HCEC 1CT (cell line): ENCODE measurements at places on chromosomes 1 and 21.
A peak's percentile ranks its signal among the peaks of the same experiment; 100 is the strongest.

DNA sequence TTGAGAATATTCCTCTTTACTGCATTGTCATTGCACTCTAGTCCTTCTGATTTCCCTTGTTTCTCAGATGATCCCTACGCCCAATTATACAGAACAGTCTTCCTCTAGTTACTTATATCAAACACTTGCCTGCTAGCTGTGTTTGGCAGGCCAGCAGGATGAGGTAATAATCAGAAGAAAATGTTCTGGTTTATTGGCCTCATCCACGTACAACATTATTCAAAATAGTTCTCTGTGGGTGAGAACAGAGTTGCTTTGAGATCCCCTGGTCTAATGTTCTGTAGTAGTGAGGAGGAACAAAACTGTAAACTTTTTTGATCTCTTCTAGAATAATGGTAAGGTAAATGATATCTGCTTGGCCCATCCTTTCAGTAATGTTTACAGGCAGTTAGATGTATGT lies 22.3 kb upstream of the C1orf105 start:
- no peak for DNase-seq

GRCh38 chr1:109148987-109149561 lies 35.2 kb downstream of the ELAPOR1 start:
- no peak for DNase-seq

DNA sequence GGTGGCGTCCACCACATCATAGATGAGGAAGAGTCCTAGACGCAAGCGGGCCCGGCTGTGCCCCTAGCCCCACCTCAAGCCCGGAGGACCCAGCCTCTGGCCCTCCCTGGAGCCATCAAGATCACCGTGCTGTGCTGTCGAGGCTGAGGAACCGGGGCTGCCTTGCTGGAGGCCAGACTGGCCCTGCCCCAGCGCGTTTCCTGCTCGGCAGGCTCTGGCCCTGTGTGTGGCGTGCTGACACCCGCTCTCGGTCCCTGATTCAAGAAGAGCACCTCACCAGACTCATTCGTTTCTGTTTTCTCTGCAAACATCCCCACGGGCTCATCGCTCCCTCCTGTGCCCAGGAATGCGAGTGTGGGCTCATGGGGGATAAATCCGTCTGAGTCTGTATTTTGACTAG lies 51.1 kb downstream of the GLIS1 start:
- no peak for DNase-seq

GRCh38 chr1:246618240-246618808 lies 52.1 kb downstream of the CNST start:
- no peak for DNase-seq

- DNase-seq, result no peak
Measured at GRCh38 chr1:198729195-198729863, 90.5 kb downstream of the PTPRC start.

- DNase-seq, result no peak
Measured at GRCh38 chr1:50570066-50570468, 146.8 kb upstream of the DMRTA2 start.

DNA sequence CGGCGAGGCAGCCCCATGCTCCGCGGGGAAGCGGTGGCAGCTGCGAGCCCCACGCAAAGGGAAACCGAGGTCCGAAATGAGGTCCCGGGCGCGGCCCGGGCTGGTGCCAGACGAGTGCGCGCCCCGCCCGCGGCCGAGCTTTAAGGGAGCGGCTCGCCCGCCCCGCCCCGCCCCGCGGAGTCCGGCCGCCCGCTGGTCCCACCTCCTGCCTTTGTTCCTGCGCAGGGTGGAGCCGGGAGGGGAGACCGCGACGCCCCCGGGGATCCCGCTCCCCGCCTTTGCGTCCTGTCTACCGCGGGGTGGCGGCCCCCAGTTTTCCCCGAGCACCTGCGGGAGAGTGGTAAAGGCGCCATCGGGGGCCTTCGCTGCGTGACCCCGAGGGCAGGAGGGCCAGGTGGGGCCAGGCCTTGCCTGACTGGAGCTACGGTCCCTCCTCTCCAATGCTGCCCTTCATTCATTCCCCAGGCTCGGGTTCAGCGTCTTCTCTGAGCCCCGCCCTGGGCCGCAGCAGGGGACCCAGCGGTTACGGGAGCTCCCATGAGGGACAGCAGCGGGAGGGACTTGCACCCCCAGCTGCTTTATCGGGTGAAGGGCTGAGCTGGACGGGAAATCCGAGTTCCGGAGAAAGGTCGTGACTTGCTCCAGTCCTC lies at the start of gene HES2:
Gene HES2 (minus strand): TSS at position 116 of the 650 bp plus-strand sequence. CDS start 99 bp downstream, at position 17.
- DNase-seq, result no peak

DNA sequence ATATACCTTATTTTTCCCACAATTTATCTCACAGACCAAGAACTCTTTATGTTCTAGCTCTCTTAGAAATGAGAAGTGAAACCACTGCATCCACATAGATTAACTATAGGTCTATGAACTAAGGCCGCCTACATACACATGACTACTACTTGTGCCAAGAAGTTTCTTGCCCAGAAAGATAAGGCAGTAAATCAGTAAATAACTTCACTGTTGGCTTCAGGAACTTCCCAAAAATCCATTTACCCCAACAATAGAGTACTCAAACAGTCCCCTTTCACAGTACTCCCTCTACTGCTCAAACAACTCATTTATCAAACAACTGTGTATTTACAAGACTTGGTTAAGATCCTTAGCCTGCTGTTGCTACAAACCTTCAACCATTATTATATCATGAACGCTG lies 96.5 kb downstream of the NME7 start:
- DNase-seq, result peak; percentile 8

DNA sequence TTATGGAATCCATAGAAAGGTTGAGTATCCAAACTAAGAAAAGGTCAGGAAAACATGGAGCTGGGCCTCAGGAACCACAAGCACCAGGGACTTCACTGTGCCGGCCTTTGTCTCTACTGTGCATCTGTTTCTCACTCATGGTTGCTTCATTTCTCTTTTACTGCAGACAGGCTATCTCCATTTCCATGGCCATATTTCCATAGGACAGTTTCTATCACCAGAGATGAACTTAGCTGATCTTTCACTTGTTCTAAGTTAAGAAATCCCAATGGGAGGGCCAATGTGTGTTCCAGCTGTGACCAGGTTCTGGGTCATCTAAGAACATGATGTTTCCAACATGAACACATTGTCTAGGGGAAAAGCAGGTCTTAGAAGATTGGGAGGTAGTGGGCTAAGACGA lies 43.7 kb upstream of the PPP2R5A start:
- no peak for DNase-seq

DNA sequence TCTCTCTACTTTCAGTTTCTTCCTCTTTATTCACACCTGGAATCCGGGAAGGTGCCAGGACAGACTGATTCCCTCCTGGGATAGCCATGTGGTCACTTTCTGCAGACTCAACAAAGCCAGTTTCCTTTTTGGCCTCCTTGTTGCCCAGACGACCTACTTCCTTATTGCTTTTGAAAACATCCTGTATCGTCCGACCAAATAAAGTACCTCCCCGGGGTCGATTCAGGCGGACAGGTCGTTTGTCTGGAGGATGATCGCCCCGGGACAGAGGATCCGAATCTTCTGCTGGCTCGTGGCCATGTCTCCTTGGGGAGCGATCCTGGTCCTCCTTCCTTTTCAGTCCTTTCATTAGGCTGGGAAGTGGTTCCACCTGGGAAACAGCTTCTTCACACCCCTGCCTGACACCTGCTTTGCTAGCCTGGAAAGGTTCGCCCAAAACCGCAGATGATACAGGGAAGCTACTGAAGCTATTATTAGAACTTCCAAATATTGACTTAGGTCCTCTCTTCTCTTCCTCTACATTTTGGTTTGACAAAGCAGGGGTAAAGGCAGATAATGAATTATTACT lies 1.2 kb downstream of the MCM3AP start:
- no peak for DNase-seq

- no peak for DNase-seq
Measured at GRCh38 chr1:234518876-234519275, 39.9 kb upstream of the TARBP1 start.

- DNase-seq, result no peak
Measured at GRCh38 chr1:50415235-50416149, 7.8 kb downstream of the DMRTA2 start.

DNA sequence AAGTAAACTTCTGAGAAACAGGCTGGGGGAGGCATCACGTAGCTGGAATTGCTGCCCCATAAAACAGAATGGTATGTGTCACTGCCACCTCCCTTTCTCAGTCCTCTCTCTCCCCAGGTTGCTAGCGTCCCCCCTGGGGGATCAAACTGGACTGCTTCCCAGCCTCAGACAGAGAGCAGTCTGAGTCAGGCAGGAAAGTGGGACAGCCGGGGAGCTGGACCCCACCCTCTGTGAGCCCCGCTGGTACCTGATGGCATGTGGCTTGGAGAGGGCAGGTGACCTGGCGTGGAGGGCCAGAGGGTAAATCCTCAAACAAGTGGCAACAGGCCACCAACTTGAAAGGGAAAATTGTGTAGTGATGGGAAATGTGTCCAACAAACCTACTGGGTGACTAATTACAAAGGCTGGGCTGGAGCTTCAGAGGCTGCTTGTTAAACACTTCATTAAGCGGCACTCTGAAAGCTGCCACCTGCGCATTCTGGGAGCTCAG lies 1.0 kb upstream of the SFN start:
- DNase-seq, result no peak

GRCh38 chr21:27557356-27557755 lies 590.5 kb upstream of the ADAMTS5 start:
- DNase-seq, result no peak

GRCh38 chr1:185238447-185238846 lies 78.6 kb downstream of the IVNS1ABP start:
- DNase-seq, result peak; percentile 32

- no peak for DNase-seq
Measured at GRCh38 chr1:211928290-211928801, 97.8 kb upstream of the LPGAT1 start.
